ENCODE measurements at places on chromosomes 3 and 15. TPM values are rescaled to one million over a fixed set of nuclear protein-coding genes. Genes with fewer than 3 reads are reported as not detected.

EIF3J gene
- 57.0 TPM for total RNA-seq

AP3B2 gene
- total RNA-seq: 1.6 TPM

INSYN1 gene
- total RNA-seq: 15.1 TPM

PHLDB2 gene
- total RNA-seq: 81.6 TPM

MYO5C gene
- 12.3 TPM for total RNA-seq
